Erythroblast (primary cell): ENCODE measurements at places on chromosomes 3 and 15.

- DNase-seq, result no peak
These were observed 12.6 kb downstream of the ETV5 start for GRCh38 chr3:186096290-186096689.

DNA sequence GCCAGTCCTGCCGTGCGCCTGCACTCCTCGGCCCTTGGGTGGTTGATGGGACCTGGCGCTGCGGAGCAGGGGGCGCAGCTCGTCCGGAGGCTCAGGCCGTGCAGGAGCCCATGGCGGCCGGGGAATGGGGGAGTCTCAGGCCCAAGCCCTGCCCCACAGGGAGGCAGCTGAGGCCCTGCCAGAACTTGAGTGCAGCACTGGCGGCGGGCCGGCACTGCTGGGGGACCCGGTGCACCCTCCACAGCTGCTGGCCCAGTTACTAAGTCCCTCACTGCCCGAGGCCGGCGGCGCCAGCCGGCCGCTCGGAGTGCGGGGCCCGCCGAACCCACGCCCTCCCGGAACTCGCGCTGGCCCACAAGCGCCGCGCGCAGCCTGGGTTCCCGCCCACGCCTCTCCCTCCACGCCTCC, 190.9 kb upstream of the MME start:
- DNase-seq, result no peak

- DNase-seq, result peak; percentile 47
These were observed 55.8 kb downstream of the TBC1D5 start for GRCh38 chr3:17686613-17687012.

GRCh38 chr3:132210476-132211346, 106.5 kb upstream of the ACP3 start:
- peak; percentile 21 for DNase-seq

DNA sequence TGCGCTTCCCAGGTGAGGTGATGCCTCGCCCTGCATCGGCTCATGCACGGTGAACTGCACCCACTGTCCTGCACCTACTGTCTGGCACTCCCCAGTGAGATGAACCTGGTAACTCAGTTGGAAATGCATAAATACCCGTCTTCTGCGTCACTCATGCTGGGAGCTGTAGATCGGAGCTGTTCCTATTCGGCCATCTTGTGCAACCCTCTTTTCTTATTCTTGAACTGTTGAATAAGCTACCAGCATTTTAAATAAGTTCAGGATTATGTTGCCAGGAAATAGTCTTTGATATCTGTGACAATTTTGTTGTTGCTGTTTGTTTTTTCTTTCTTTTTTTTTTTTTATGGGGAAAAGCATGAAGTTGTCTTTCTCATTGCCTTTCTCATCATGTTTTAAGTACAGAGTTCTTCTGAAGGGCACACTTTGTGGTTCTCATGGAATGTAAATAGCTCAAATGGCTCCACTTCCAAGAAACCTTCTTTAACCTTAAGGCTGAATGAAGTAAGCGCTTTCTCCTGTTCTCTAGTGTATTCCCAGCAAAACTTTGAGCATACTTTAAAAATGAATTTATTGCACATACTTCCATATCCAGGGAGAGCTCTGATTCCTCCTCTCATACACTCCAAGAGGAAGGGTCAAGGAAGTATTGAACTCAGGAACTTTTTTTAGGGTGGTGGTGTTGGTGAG, 468.0 kb upstream of the TBL1XR1 start:
- no peak for DNase-seq

GRCh38 chr3:2652386-2652785, 457.8 kb downstream of the IL5RA start:
- no peak for DNase-seq

DNA sequence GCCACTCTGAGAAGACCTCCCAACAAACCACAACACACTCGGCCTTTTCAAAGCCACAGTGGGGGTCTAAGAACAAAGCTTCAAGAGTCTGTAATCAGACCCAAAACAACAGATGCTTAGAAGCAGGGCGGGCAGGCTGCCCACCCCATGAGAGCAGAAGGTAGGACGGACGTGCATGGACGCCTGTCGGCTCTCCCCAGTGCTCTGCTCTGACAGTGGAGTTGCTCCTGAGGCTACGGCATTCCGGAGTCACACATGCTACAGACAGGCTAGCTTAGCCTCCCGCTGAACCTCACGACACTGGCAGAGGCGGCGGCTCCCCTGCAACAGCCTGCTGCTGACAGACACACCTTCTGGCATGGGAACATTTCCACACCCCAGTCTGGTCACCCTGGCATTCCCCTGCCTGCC, 33.5 kb downstream of the SLCO2A1 start:
- DNase-seq, result no peak

DNA sequence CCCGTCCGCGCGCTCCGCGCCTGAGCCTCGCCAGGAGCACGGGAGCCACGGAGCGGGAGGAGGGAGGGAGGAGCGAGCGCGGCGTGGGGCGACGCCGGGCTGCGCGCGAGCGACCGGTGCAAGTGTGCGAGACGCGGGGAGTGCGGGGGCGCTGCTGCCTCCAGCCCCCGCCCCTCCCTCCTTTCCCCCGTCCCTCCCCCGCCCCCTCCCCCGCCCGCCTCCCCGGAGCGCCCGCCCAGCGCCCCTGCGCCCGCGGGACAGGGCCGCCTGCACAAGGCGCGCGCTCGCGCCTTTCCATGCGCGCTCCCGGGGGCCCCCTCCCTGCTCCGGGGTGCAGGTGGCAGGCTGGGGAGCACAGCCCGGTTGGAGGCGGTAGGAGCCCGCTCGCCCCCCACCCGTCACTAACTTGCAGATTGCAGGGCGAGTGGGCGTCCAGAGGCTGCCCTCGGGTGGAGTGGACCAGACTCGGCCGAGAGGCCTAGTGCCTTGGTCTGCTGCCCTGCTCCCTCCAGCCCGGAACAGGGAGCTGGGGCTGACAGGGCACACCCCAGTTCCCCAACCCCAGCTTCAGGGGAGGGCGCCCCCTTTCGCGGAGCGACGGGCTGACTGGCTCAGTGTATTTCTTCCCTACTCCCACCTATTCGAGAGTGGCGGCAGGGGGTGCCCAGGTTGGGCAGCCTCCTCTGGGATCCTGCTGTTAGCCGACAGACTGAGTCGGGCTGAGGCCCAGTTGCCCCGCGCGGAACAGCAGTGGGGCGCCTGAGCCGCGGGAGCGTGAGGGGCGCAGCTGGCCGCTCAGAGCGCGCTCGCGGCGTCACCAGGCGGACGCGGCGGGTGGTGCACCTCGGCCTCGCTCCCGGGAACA, at the start of gene WNT7A:
WNT7A (minus strand) TSS at position 126 of the 865 bp plus-strand sequence. CDS start 255 bp downstream, outside the sequence.
- peak; percentile 19 for DNase-seq

GRCh38 chr3:112303764-112304325, 9.8 kb upstream of the SLC9C1 start:
- DNase-seq, result no peak

- DNase-seq, result no peak
These were observed 62.7 kb downstream of the ASTE1 start for GRCh38 chr3:130963878-130964277.

DNA sequence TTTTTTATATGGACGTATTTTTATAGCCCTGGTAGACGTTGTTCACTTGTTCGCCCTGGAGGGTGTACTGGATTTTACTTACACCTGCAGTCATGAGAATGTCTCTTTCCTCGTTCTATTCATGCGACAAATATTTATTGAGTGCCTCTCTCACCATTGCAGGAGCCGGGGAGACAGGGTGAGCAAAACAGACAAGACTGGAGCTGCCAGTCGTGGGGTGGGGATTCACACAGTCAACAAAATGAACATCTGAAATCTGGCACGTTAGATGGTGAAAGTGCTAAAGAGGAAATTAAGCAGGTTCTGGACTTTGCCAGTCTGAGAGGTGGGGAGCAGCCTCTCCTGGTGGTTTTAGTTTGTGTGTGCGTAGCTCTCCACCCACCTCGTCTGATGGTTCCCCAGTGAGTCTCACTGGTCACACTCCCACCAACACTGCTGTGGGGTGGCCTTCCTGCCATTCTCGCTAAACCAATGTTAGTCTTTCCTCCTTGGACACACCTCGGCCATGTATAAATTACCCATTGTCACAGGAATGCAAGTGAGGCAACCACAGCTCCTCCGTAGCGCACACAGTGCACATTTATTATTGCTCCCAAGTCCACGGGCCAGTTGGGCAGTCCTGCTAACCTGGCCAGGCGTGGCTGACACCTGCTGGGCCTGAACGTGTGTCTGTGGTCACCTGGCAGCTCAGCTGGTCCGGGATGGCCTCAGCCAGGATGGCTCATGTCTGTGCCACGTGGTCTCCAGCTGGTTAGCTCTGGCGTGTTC, 31.5 kb downstream of the FBLN2 start:
- DNase-seq, result no peak

- no peak for DNase-seq
These were observed 683.4 kb upstream of the CFAP20DC start for GRCh38 chr3:59733041-59733809.

GRCh38 chr3:48552111-48552951, 4.3 kb downstream of the PFKFB4 start:
- no peak for DNase-seq

DNA sequence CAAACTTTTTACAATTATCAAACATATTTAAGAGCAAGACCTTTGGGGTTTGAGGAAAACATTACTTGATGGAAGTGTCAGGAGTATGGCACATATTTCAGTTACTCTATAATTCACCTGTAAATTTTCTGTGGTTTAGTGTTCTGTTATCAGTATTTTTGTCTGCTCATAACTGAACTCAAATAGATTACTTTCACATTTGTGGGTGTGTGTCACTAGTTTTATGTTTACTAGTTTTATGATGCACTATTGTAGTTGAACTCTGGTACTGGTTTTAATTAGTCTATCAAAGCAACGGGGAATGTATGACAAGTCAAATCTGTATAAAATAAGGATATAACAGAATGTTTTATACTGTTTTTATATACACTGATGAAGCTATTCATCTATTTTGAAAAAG, 27.2 kb downstream of the OXSM start:
- no peak for DNase-seq

DNA sequence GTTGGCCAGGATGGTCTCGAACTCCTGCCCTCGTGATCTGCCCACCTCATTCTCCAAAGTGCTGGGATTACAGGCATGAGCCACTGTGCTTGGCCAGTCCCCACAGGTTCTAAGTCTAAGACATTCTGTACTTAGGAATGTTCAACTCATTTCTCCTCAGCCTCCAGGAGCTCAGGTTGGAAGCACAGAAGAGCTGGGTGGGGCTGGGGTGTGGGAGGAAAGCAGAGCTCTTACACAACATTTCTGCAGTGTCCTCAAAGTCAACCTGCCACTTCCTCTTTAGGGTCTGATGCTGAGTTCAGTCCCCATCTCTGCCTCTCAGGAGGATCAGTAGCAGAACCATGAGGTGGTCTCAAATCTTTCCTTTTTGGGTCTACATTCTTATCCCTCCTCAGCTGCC, 75.5 kb downstream of the MRPL46 start:
- DNase-seq, result no peak
